Activated CD4-positive, alpha-beta T cell treated with anti-CD3 and anti-CD28 coated beads, Interleukin-2, amount 10 ng/mL, durations not matched to agents 24 days and 14 days (primary cell): ENCODE measurements at places on chromosomes 3 and 15. TPM values are rescaled to one million over a fixed set of nuclear protein-coding genes. Genes with fewer than 3 reads are reported as not detected.

DNA sequence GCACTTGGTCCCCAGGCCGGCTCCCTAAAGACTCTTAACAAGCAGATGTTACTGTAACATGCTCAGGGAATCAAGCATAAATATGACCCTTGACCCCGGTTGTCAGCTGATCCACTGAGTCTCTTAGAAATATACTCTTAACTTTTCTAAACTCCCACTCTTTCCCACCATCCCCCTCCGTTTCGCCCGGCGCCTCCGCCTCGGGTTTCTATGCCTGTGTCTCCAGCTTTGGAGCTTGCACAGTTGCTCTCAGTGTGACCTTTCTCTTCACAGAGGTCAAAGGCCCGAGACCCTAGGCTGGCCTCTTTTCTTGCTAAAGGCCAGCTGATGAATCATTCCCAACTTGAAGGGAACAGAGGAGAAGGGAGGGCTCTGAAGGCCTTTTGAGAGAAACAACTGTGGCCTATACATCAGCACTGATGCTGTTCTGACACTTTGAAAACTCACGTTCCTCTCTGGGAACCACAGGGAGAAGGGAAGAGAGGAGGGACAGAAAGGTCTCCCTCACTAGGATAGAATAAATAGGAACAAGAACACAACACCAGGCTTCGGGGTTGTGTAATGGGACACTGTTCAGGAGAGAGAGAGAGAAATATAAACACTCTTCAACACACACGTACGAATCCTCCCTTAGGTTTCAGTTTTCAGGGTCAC lies 484.5 kb upstream of the NR2F2 start:
- peaks cover 15% of the 10 kb centered on the region for H3K4me1 ChIP-seq
- DNase-seq = no peak
- H3K36me3 ChIP-seq = no peaks in the 10 kb centered on the region
- H3K27me3 ChIP-seq = peaks cover 17% of the 10 kb centered on the region
- no peak overlapping the region for H3K27ac ChIP-seq

The EAF2 gene
- 13.7 and 14.5 TPM in 2 replicates for total RNA-seq

DNA sequence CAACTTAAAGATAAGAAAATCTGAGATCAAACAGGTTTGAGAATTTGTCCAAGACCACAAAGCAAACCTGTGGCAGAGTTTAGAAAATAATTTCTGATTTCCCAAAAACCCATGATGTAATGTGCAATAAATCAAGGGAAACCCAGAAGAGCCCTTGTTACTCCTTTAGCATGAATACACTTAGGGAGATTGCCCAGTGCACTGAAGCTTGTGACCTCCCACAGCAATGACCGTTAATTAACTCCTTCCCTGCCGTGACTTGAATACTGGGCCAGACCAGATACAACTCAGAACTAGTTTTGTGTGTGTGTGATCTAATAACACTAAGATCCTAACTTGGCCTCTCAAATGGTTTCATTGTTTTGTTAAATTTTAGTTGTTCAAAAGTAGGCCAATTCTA lies 2.5 kb downstream of the PRKAR2A start:
- no peak overlapping the region for H3K27ac ChIP-seq
- no peak for DNase-seq

GRCh38 chr3:51722362-51722761 lies 15.5 kb downstream of the GRM2 start:
- peak; percentile 71 for DNase-seq
- H3K4me3 ChIP-seq = no peak overlapping the region
- no peaks in the 10 kb centered on the region for H3K36me3 ChIP-seq
- H3K27ac ChIP-seq = no peak overlapping the region
- peaks cover 24% of the 10 kb centered on the region for H3K4me1 ChIP-seq

- H3K36me3 ChIP-seq = peaks cover 6% of the 10 kb centered on the region
- peaks cover 5% of the 10 kb centered on the region for H3K4me1 ChIP-seq
- H3K4me3 ChIP-seq = no peak overlapping the region
- H3K27me3 ChIP-seq = no peaks in the 10 kb centered on the region
- no peak for DNase-seq
- no peak overlapping the region for H3K27ac ChIP-seq
Measured at GRCh38 chr3:141434255-141434654, 52.6 kb upstream of the RASA2 start.

DNA sequence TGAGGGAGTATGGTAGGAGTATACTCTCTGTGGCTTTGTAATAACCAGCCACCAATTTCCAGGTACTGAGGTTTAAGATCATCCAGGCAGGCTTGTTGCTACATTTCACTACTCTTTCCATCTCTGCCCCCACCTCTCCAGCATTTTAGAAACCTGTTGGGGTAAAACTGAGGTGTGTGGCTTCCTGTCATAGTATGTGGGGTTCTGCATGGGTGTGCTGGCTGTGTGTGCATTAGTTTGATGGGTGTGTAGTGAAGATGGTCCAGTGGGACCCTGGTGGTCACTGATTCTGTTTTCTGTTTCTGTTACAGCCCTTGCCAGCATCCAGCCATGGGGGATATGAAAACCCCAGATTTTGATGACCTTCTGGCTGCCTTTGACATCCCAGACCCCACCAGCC lies 34.0 kb downstream of the ZNF592 start:
- H3K36me3 ChIP-seq = peaks cover 50% of the 10 kb centered on the region
- no peak for DNase-seq
- H3K4me3 ChIP-seq = no peak overlapping the region
- no peaks in the 10 kb centered on the region for H3K27me3 ChIP-seq
- peak overlapping the region; percentile 66 for H3K27ac ChIP-seq
- peaks cover 30% of the 10 kb centered on the region for H3K4me1 ChIP-seq

- peaks cover 17% of the 10 kb centered on the region for H3K4me1 ChIP-seq
- H3K4me3 ChIP-seq = no peak overlapping the region
- H3K36me3 ChIP-seq = no peaks in the 10 kb centered on the region
- no peak overlapping the region for H3K27ac ChIP-seq
- peaks cover 5% of the 10 kb centered on the region for H3K27me3 ChIP-seq
- DNase-seq = no peak
Measured at GRCh38 chr3:172478116-172478515, 29.9 kb upstream of the GHSR start.

The CORO2B gene
- 0.09 and 0.16 TPM in 2 replicates for total RNA-seq

DNA sequence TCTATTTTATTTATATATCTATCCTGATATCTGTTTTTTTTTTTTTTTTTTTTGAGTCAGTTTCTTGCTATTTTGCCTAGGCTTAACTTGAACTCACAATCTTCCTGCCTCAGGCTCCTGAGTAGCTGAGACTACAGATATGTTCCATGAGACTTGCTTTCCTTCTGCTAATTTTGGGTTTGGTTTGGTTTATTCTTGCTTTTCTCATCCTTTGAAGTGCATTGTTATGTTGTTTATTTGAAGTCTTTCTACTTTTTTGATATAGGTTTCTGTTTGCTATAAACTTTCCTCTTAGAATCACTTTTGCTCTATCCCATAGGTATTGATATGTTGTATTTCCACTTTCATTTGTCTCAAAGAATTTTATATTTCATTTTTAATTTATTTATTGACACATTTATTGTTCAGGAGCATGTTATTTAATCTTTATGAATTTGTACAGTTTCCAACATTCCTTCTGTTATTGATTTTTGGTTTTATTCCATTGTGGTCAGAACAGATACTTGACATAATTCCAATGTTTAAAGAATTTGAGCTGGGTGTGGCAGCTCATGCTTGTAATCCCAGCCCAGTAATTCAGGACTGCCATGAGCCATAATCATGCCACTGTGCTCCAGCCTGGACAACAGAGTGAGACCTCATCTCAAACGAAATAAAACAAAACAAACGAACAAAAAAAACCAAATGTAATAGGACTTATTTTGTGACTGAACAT lies 62.3 kb upstream of the PLSCR4 start:
- no peak overlapping the region for H3K27ac ChIP-seq
- DNase-seq = no peak
- no peaks in the 10 kb centered on the region for H3K36me3 ChIP-seq
- no peak overlapping the region for H3K4me3 ChIP-seq
- peaks cover 3% of the 10 kb centered on the region for H3K27me3 ChIP-seq

GRCh38 chr3:71978150-71978721 lies 193.3 kb upstream of the PROK2 start:
- H3K4me1 ChIP-seq = peaks cover 45% of the 10 kb centered on the region
- H3K36me3 ChIP-seq = no peaks in the 10 kb centered on the region
- peak overlapping the region; percentile 59 for H3K4me3 ChIP-seq
- DNase-seq = peak; percentile 76
- H3K27me3 ChIP-seq = no peaks in the 10 kb centered on the region

The SNX33 gene
- 4.1 TPM in 2 replicates for total RNA-seq

The NAA80 gene
- 17.3 and 20.0 TPM in 2 replicates for total RNA-seq

DNA sequence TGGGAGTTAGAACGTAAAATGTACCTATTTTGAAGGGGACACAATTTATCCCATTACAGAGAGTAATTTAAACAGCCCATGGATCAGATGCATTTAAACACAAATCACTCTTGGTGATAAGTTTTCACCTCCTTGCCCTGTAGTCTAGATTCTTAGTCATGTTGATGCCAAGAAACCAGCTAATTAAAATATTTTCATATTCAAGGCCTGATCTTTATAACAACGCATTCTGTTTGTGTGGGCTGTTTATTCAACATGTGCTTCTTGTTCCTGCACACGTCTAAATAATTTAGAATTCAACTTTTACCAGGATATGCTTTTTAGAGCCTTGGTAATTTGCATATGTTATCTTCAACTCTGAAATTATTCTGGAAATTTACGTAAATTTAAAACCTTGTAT lies 25.8 kb downstream of the SNX1 start:
- no peaks in the 10 kb centered on the region for H3K27me3 ChIP-seq
- no peak overlapping the region for H3K4me3 ChIP-seq
- no peak for DNase-seq
- no peaks in the 10 kb centered on the region for H3K4me1 ChIP-seq

- H3K36me3 ChIP-seq = no peaks in the 10 kb centered on the region
- H3K27me3 ChIP-seq = peaks cover 36% of the 10 kb centered on the region
- H3K27ac ChIP-seq = no peak overlapping the region
- H3K4me3 ChIP-seq = no peak overlapping the region
- DNase-seq = no peak
Measured at GRCh38 chr15:71387810-71388209, 272.5 kb downstream of the THSD4 start.

DNA sequence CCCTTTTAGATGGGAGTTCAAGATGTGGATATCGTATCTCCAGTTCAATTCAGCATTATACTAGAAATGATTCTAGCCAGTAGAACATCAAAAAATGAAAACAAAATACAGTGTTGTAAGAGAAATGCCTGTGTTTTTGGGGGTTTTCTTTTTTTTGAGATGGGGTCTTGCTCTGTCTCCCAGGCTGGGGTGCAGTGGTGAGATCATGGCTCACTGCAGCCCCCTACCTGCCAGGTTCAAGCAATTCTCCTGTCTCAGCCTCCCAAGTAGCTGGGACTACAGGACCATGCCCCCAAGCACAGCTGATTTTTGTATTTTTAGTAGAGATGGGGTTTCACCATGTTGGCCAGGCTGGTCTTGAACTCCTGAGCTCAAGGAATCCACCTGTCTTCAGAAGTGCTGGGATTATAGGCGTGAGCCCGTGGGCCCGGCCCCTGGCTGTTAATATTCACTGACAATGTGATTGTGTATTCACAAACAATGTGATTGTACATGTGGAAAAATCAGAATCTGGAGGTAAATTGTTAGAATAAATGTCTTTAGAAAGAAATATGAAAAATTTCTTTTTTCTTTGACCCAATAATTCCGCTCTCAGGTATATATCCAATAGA lies 59.0 kb downstream of the ARIH1 start:
- H3K36me3 ChIP-seq = peaks cover 7% of the 10 kb centered on the region
- no peaks in the 10 kb centered on the region for H3K27me3 ChIP-seq
- no peak overlapping the region for H3K4me3 ChIP-seq
- peak; percentile 64 for DNase-seq
- H3K4me1 ChIP-seq = peaks cover 17% of the 10 kb centered on the region

DNA sequence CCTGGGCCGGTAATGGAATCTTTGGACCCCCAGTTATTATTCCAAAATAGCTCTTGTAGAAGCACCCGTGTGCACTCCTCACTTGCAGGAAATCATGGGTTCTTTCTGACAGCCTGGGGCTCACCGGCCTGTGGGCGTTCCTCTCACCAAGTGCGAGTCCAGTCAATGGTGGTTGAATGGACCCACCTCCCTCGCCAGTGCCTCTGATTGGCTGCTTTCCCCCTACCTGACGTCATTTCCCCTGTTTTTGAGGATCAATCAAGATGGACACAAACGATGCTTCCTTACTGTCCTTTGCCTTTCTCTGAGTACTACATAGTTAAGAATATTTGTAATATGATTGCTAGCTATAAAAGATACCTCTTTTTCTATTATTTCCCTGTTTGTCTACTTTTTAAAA lies 18.1 kb downstream of the MOBP start:
- H3K4me1 ChIP-seq = no peaks in the 10 kb centered on the region
- H3K4me3 ChIP-seq = no peak overlapping the region
- no peaks in the 10 kb centered on the region for H3K36me3 ChIP-seq
- no peak overlapping the region for H3K27ac ChIP-seq

DNA sequence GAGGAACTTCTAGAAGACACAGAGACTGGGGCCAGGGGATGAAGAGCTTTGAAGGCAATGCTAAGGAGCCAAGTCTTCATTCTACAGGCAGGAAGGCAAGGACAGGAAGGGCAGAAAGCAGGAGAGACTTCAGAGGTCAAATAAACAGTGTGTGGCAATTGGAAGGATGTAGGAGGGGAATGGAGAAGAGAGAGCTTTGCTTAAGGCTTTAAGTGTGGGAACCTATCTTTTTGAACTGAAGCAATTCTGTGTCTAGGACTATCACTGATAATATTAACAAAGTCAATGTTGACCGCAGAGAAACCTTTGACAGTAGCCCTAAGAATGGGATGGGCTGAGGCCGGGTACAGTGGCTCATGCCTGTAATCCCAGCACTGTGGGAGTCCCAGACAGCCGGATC lies 325.0 kb downstream of the FOXP1 start:
- H3K27me3 ChIP-seq = no peaks in the 10 kb centered on the region
- no peak overlapping the region for H3K27ac ChIP-seq
- H3K4me3 ChIP-seq = no peak overlapping the region
- DNase-seq = no peak
- peaks cover 1% of the 10 kb centered on the region for H3K36me3 ChIP-seq

DNA sequence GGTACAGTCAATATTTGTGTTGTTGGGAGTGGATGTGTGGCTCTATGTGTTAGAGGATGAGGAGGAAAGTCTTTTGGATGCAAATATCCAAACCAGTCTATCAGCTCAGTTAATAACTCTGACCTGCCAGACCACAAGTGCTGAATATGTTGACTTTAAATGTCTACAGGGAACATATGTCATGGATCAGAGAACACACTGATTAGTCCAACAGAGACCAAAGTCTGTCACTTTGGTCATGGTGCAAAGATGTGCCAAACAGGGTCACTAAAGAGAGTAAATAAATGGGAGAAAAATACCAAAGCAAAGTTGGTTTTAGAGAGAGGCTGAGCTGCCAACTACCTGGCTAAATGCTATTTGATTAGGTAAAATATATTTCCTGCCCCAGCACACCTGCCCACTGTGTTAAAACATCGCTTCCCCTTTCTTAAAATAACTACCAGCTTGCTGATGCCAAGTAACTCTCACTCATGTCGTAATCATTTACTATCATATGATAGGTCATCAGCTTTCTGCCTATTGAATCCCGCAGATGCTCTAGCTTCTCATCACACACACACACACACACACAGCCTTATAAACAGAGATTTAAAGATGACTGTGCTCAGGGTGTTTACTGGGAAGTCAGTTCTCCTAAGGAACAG lies 173.3 kb downstream of the PDZRN3 start:
- no peaks in the 10 kb centered on the region for H3K4me1 ChIP-seq
- no peaks in the 10 kb centered on the region for H3K36me3 ChIP-seq
- H3K27ac ChIP-seq = no peak overlapping the region
